MCF 10A (cell line): ENCODE measurements at places on chromosomes 6 and 20.

DNA sequence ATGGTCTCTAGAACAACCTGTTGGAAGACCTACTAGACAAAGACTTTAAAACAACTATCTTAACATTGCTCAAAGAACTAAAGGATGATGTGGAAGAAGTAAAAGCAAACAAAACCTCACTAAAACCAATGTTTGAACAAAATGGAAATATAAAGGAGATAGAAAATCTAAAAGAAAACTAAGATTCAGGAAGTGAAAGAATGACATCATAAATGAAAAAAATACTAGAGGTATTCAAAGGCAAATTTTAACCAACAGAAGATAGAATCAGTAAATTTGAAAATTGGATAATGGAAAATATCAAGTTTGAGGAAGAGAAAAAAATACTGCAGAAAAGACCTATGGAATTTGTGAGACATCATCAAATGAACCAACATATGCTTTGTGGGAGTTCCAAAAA, 914.1 kb upstream of the GJE1 start:
- no peak for DNase-seq

DNA sequence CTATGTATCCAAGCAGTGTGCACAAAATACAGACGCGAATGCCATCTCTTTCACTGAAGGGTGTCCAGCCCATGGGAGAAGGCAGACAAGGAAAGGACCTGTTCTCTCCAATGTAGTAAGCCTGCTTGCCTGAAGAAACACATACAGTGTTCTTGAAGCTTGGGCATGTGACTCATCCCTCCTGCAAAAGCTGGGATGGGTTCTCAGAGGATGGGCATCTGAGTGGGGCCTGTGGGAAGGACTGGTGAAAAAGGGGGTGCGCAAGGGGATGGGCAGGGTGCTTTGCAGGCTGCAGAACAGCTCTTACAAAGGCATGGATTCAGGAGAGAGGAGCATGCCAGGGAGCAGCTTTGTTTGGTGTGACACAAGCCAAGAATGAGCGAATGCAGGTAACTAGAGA, 128.1 kb downstream of the FYN start:
- DNase-seq: no peak

DNA sequence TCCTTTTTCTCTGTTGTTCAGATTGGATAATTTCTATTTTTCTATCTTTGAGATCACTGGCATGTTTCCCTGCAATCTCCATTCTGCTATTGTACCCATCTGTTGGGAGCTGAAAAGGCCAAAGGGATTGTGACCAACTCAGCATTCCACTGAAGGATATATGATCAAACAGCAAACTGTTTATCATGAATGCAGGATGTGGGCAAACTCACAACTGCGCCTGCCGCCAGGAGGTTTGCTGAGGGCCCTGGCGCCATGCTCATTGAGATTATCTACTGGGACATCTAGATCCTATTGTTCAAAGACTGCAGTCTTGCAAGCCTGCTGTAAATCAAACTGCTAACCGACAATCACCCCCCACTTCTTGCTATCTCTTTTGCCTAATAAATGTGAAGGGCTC, 3.8 kb upstream of the FKBP1A start:
- no peak for DNase-seq

DNA sequence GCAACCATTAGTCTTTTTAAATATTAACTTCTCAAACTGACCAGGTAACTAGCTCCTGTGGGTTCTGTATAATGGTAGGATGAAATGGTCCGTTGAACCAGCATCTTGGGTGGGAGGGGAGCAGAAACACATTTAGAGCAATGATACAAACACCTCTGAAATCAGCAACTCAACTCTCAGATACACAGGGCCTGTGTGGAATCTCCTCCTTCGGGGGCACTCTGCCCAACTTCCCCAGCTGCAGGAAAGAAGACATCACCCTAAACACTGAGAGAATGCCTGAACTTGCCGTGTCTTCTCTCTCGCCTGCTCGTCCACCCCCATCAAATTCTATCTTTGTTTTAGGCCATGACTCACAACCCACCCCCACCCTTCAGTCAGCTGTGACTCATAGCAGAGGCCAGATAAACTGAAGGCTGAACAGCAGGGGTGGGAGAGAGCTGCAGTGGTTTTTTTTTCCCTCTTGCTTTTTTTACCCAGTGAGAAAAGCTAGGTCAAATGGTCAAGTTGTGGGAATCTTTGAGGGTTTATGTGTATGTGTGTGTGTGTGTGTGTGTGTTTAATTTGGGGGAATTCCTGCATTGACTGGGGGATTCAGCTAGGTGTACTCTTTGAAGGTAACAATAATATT, 593.4 kb upstream of the JAG1 start:
- peak; percentile 95 for DNase-seq

- DNase-seq: no peak
Measured at GRCh38 chr6:101195588-101195987, 197.9 kb upstream of the GRIK2 start.

DNA sequence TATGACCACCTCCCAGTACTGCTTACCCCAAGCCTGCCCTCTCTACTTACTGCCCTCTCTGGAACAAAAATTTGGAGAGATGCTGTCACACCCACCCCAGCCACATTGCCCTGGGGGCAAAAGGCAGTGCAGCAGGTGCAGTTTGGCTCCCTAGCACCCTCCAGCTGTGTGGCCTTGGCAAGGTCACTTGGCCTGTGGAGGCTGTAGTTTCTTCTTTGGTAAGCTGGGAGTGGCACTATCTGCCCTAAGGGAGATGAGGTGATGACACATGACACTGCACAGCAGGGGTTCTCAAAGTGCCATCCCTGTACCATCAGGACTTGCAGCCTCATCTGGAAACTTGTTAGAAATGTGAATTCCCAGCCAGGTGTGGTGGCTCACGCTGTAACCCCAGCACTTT, 44.8 kb downstream of the TAF8 start:
- peak; percentile 46 for DNase-seq

GRCh38 chr6:149895048-149895590, 2.8 kb downstream of the RAET1E start:
- peak; percentile 84 for DNase-seq

DNA sequence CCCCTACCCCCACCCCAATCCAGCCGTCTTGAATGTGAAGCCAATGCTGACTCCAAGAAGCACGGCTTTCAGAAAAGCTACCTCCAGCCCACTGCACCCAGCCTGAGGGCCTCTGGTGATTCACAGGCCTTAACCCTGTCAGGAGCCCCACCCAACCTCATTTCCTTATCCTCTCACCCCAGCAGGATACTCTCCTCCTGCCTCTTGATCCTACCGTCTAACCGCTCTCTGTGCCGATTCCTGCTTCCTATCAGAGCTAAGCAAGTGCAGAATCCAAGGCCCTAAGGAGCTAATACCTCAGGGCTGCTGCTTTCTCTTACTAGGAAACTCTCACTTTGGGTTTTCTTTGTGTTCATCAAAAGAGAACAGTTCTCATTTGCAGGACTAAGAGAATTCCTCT, 47.2 kb downstream of the TRERF1 start:
- peak; percentile 89 for DNase-seq

GRCh38 chr6:29793036-29793356, 34.6 kb upstream of the HLA-G start:
- DNase-seq: no peak

DNA sequence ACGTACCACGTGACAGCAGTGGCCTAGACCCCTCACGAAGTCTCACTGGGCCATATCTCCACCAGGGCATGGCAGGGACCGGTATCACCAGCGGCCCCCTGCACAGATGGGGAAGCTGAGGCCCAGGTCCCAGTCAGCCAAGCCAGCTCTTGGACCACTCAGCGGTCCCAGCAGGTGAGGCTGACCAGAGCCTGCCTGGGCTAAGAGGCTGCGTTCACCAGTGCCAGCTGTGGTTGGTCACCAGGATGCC, 2.6 kb upstream of the MRGBP start:
- DNase-seq: no peak

GRCh38 chr6:166258854-166259276, 49.3 kb downstream of the PRR18 start:
- no peak for DNase-seq

DNA sequence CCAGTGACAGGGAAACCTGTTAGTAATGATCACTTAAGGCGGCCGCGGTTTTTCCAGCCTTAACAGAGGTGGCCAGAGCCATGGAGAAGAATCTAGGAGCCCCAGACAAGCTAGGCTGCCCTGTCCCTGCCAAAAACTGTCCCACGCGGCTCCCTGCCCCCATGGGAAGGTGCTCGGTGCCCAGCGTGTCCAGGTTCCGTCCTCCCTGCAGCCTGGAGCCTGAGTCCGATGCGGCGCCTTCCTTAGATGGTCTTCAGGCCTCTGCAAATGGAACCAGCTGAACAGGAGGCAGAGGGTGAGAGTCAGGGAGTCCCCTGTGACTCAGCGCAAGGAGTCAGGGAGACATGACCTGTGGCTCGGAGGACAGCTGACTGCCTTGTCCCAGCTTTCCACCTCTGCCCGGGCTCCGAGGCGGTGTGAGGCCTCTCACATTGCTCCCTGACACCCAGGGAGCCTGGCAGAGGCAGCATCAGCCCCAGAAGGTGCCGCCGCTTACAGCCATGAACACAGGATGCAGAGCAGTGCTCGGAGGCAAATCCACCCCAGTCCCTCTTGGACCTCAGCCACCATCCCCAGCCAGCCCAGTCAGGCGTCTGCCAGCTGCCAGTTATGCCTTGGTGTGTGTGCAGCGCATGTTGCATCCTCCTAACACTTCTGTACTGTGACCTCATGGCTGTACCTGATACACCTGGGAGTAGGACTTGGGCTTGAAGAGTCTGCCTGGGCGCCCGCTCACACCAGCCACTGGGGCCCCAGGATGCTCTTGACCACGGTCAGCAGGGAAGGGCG, 377.7 kb downstream of the CDH4 start:
- no peak for DNase-seq

- DNase-seq: no peak
Measured at GRCh38 chr6:145532361-145532760, 203.0 kb downstream of the EPM2A start.

- DNase-seq: no peak
Measured at GRCh38 chr6:150320442-150320841, 48.4 kb upstream of the IYD start.

DNA sequence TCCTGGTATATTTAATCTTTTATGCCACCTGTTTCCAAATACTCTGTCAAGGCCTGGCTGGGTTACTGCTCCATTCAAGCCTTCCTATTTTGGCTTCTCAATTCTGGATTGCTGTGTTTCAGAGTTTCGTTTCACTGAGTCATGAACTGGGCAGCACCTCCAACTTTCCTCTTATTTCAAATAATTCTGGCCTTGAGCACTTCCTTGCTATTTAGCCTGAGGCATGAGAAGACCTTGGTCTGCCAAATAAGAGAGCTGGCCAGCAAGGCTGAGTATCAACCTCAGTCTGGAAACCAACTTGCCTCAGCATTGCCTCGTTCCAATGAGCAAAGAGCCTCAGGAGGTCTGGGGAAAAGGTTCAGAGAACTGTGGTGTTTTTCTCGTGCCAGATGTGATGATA, 66.6 kb downstream of the TNFAIP3 start:
- DNase-seq: peak; percentile 72

- DNase-seq: no peak
Measured at GRCh38 chr6:11392778-11393507, 144.6 kb upstream of the TMEM170B start.

- DNase-seq: no peak
Measured at GRCh38 chr20:62685781-62686555, 22.7 kb upstream of the NTSR1 start.

DNA sequence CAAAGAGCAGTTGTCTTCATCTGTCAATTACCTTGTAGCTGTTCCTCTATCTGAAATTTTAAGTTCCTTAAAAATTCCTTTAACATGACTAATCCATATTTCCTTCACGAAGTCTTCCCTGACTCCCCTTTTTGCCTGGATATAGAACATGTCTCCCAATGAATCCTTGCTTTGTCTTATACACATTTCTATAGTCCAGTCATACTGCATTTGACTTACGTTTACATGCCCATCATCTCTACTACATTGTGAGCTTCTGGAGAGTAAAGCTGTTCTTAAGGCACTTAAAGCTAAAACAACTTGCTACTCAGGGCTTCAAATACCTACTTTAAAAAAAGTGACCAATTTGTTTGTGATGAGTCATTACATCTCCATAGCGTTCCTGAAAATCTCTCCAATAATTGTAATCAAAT, 4.9 kb downstream of the REV3L start:
- DNase-seq: peak; percentile 30

GRCh38 chr20:61350500-61351250, 98.6 kb downstream of the CDH4 start:
- no peak for DNase-seq

DNA sequence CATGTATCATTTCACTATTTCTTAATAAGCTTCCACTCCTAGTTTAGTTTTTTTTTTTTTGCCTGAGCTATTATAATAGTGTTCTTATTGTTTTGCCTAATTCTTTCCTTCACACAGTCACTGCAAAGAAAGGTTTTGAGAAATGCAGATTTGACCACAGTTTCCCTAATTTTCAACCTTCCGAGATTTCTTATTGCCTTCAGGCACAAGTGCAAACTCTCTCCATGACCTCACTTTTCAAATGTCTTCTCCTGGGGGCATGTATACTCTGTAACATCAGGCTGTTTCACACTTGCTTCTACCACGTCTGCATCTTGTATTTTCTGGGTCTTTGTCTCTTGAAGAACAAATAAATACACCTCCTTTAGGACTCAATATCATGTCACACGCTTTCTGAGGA, 339.0 kb upstream of the CITED2 start:
- no peak for DNase-seq

DNA sequence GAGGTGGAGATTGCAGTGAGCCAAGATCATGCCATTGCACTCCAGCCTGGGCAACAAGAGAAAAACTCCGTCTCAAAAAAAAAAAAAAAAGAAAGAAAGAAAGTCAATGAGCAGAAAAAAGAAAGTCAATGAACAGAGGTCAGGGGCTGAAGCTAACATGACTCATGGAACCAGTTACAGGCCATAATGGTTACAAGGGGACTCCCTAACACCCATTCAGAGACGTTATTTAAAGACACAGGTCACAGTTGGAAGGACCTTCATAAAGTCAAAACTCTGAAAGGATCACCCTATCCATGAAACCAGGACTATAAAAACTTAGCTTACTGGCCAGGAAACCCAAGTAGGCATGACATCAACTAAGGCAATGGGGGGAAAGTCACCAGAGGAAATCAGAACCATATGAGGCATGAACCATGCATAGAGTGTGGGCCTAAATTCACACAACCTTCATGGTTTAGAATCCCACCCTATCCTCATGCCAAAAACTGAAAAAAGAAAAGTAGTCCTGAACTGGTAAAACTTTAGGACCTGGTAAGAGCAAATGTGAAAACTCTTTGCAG, 18.2 kb downstream of the FBXL4 start:
- DNase-seq: no peak

DNA sequence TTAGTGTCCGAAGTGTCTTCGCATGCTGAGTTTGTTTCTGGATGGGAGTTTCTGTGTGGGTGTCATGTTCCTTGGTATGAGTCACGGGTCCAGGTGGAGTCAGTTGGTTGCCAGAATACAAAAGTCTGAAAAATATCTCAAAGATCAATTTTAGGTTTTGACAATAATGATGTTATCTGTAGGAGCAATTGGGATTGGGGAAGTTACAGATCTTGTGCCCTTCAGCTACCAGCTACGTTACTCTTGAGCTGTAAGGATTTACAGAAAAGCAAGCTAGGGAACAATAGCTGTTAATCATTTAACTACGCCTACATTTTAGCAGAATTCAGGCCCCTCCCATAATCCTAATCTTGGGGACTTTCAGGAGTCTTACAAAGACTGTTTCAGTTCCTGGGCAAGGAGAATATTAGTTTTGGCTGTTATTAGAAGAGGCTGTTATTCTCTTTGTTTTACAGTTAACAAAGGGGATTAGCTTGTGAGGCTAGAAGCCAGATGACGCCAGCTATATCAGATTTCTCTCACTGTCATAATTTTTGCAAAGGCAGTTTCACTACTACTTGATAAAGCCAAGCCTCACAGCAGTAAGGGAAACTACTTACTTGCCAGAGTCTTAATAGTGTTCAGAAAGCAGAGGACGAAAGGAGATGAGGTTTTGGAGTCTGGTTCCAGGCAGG, 15.4 kb upstream of the SLC22A16 start:
- DNase-seq: peak; percentile 80

GRCh38 chr6:109263873-109264700, 118.2 kb downstream of the CD164 start:
- DNase-seq: no peak
